ENCODE measurements at places on chromosomes 1 and 21.
A peak's percentile ranks its signal among the peaks of the same experiment; 100 is the strongest.

DNA sequence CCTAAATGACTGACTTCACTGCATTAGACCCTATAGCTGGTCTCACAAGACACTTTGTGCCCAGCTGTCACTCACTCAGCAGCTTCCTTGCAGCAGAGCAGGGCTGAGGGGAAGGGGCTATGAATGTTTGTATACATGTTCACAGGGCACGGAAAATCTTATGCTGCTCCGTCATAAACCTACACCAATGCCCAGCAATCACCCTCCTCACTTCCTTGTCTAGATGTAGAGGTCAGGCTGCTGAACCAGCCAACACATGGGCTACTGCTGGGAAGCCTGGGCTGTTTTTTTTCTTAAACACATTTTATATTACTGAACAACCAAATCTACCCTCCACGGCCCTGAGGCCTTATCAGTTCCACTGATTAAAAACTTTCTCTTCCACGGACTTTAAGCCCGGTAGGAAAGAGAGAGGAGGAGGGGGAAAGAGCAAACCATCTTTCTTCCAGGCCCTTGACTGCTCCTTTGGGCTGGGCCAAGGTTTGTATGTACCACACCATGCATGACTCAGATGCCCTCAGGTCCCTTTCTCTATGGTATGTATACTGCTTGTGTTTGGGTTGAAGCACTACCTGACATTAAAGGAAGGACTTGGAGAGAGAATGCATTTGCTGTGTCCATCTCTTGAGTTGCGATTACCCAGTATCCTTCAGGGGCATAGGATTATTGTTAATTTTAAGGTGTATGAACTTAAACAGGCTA lies 12.7 kb downstream of the MTFR1L start:
- no peak for DNase-seq

DNA sequence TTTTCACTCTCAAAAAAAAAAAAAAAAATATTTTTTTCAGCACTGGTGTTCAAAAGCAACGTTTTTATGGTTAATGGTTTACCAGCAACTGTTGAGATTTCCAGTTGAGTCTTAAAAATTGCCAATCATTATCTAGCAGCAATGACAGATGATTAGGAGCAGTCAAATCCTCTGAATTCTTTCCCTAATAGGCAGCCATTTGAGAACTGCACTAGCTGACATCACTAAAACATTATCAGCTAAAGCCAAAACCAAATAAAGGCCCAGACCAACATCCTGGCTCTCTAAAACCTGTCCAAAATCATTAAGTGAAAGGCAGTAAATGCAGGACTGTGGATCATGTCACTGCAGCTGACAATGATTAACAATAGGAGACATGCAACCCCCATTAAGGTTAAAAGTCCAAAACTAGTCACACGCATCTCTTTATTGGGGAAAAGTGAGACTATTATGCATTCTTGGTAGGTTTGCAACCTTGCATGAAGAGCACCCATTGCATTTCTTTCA lies 14.0 kb downstream of the SFPQ start:
- no peak for DNase-seq

- peak; percentile 2 for DNase-seq
Measured at GRCh38 chr1:16281765-16282164, 44.8 kb upstream of the CPLANE2 start.

DNA sequence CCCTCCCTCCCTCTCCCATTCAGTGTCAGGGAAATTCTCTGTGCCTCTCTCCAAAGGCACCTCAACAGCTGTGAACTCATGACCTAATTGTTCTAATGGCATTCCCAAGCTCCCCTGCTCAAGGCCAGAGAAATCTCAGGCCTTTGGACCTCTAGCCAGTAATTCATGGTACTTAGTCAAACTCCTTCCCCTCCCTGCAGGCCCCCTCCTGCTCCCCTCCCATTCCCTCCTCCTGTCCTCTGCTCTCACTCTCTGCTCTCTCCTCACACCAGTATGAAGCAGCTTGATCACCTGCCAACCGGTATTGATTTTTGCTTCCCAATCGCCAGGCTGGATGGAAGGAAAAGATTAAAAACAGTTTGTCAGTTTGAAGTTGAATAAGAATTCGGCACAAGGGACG lies 370.5 kb upstream of the PBX1 start:
- DNase-seq: no peak

- DNase-seq: no peak
Measured at GRCh38 chr1:234265321-234265720, 107.9 kb upstream of the COA6 start.

- no peak for DNase-seq
Measured at GRCh38 chr1:51410568-51411460, 80.5 kb upstream of the TTC39A start.

GRCh38 chr1:243562473-243562872 lies 287.6 kb downstream of the AKT3 start:
- no peak for DNase-seq

All from DMS79 (cell line).